ENCODE measurements at places on chromosomes 4 and X.

DNA sequence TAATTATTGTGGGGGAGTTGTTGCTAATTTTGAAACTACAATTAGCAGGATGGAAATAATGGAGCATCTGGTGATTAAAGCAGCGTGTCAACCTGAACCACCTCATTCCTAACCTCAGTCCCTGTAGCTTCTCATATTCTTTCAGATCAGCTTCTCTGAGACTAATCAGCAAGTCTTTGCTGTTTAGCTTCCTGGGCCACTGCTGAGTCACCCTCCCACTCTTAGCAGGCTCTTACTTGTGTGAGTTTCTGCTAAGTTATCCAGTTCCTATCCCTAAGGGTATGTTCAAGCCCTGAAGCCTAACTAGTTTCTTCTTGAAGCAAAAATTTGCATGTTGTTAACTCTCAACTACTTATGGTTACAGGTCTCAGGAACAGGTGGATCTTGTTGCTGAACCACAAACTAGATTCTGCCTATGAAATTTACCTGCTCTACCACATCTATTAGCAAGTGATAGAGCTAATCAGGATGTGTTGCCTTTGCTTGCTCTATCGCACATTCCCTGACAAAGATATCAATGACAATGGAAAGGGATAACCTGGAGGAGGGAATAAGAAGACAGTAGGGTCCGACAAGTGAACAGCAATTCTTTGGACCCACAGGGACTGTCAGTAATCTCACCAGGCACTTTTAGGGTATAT, 134.2 kb downstream of the EIF4E start:
- no peak for DNase-seq

- DNase-seq = no peak
Observed at GRCh38 chr4:47692691-47693090, 145.2 kb downstream of the CORIN start.

- no peak for DNase-seq
Observed at GRCh38 chr4:151415978-151416377, 7.0 kb downstream of the FHIP1A start.

DNA sequence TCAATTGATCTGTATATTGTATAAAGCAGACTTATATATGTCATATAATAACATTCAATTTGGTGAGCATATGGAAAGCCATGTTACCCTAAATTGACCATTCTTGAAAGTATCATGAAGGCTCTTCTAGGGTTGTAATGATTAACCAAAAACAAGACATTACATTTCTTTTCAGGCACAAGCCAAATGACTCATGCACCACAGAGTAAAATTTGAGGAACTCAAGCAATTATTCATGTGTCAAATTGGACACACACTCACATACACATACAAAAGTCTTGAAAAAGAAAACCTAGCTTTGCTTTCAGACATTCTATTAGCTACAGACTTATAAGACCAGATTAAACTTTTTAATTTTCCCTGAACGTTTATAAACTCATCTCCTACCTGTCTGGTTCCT, 146.5 kb upstream of the PCDH18 start:
- no peak for DNase-seq

- peak; percentile 88 for DNase-seq
Observed at GRCh38 chr4:48779998-48780864, at the start of gene FRYL. FRYL (minus strand) TSS chr4:48780279; CDS start chr4:48634410, 145,869 bp downstream.

DNA sequence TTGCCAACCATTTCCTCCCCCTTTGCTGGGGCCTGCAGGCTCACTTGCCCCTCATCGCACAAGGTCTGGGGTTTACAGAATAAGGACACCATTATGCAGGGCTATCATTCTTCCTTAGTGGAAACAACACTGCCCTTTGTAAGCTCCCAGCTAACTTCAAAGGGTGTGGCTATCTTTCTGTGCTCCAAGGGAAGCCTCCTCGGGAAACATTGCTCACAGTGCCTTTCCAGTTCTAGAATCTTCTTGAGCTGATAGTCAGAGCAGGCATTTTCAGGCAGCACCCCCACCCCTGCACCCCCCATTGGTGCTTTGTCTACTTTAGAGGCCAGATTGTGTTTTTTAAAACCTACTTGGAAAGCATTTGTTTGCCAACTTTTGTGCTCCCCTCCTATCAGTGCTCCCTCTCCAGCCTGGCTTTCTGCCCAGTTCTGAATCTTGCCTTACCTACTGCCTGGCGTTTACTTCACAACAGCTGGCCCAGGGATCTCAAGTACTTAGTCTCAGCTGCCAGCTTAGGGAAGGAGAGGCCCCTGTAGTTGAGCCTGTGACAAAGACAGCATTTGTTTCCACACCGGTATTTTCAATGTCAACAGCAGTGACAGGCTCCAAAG, 53.5 kb downstream of the PLAC1 start:
- DNase-seq = no peak

DNA sequence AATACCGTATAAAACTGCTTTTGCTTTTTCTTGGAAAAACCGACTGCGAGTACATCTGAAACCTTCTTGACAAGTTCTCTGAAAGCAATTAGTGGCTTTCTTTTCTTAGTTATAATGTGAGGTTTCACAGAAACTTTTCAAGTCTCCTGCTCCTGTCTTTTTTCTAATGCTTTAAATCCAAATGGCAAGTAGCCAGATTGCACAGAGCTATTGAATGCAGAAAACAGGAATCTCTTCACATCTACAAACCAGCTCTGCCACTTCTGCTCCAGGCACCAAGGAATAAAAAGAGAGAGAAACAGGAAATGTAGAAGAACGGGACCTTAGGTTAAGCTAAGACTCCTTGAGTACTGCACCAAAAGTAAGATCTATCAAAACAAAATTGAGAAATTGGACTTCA, 267.3 kb upstream of the TET2 start:
- no peak for DNase-seq

DNA sequence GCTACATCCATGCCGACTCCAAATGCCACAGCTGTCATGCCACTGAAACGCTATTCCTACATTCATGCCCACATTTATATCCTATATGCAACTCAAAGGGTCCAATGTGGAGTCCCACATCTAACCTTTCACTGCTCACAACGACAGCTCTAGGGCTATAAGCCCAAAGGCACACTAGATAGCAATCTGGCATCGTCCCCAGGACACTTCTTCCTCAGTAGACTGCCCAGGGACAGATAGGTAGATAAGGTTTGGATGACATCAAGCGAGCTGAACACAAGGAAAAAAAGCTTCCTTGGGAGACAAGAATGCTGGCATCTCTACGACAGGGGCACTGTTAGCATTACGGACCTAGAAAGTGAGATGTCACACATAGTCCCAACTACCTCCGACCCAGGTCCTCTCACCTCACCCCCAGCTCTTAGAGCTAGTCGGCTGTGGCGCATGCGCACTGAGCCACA, 685 bp downstream of the RAB9B start:
- peak; percentile 31 for DNase-seq

GRCh38 chr4:99564921-99565320, 1.1 kb upstream of the TRMT10A start:
- no peak for DNase-seq

- no peak for DNase-seq
Observed at GRCh38 chr4:40848940-40849339, 99.2 kb downstream of the NSUN7 start.

- DNase-seq = no peak
Observed at GRCh38 chrX:150363561-150364346, 637 bp downstream of the MAMLD1 start.

- no peak for DNase-seq
Observed at GRCh38 chr4:43425206-43425605, 532.7 kb downstream of the GRXCR1 start.

- no peak for DNase-seq
Observed at GRCh38 chr4:158133551-158133950, 39.3 kb downstream of the GASK1B start.

DNA sequence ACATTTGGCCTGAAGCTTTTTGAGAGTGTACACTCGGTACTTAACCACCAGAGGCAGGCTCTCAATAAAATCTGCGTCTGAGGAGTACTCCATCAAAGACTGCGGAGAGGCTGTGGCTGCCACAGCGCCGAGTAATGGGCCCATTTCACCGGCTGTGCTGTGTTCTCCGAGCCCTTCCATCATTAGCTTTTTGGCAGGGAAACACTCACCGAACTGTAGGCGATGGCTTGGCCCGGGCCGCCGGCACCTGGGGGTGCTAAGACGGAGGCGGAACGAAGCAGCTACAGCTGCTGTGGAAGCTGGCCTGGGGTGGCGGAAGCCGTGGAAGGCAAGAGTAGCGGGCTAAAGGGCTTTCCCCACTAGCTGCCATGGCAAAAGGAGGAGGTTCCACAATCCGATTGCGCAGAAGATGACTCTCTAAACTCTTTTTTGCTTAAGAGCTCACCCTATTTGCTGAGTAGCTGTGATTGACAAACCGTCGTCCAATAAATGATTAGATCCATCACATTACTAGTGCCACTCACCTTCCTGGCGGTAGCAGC, 48.5 kb upstream of the PABPC1L2A start:
- no peak for DNase-seq

- no peak for DNase-seq
Observed at GRCh38 chr4:153096344-153096743, 107.9 kb upstream of the TRIM2 start.

DNA sequence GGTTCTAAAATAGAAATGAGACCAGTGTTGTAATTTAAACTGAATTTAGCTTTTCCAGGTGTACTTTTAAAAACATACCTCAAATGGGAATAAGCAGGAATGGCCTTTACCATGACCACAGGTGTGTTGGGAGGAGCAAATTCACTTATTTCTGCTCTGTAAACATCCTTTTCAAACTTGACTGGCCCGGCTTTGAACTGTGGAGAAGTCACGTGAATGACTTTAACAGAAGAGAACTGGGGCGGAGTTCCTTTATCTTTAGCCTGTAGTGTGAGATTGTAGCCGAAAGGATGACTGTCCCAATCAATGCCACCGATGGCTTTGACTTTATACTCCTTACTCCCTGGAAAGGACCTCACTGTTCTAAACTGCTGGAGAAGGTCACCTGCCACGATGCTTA, 15.1 kb downstream of the FAT1 start:
- DNase-seq = no peak

GRCh38 chr4:2913168-2913567, 50.0 kb downstream of the NOP14 start:
- DNase-seq = no peak

- DNase-seq = no peak
Observed at GRCh38 chr4:48047896-48048295, 31.3 kb downstream of the NIPAL1 start.

DNA sequence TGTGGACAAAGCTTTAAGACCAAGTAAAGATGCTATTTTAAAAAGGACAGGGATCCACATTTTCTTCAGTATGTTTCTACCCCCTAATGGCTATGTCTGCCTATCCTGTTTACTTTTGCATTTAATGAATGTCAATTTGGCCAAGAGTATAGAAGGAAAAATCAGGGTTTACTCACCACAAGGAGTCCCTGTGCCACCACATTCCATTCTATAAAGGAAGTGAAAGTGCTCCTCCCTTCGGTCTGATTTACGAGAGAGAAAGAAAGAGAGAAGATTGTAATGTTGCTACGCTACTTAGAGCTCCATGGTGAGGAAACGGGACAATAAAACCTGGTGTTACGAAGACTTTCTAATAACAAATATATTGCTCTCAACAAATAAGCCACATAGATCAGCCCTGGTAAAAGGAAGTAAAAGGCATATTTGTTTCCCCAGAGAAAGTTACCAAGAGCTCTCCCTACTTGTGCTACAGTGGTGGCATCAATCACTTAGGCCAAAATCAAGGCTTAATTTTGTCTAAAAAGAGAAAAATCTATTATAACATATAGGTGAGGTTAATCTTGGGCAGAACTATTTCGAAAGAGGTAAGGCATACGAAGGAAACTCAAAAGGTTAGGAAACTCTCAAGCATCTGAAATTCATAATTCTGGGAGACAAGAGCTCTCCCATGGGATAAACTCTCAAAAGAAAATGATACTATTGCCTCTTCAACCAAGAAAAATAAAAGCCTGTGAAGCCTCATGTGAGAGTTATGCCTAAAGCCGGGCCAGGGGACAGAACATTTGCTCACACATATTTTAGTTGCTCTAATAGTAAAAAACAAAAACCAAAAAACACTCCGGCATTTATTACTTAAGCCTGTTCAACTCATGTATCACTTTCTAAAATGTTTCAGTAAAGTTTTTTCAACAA, 29.5 kb downstream of the TAPT1 start:
- no peak for DNase-seq

DNA sequence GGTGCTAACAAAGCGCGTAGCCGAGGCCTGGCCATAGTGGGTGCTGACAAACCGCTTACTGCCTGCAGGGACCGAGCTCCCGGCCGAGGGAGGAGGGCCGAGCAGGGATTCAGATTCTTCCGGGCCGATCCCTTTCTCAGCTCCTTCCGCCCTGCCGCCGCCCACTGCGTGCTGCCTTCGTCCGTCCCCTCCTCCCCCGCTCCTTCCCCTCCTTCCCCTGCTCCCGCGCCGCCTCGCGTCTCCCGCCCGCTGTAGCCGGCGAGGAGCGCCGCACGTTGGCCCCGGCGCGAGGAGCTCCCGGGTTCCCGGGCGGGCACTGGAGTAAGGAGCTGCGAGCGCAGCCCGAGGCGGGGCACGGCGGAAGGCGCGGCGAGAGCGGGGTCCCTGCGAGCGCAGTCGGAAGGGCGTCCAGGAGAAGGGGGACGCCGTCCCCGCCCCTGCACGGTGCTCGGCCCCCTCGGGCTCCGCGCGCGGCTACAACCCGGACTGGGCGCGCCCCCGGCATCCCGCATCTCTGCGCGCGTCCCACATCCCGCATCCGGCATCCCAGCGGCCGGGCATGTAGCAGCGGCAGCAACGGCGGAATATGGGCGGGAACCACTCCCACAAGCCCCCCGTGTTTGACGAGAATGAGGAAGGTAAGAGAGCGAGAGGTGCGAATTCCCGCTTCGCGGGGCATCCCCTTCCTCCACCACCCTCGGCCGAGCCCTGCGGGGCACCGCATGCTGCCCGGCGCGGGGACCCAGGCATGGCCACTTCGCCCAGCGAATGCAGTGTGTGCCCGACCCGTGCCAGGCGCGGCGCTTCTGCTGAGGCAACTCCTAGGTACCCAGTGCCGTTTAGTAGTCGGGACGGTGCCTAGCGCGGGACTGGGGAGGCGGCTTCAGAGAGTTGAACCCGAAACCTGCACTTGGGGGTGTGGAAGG, at the start of gene STK32B:
Gene STK32B (plus strand): TSS at position 203 of the 926 bp plus-strand sequence.
- DNase-seq = no peak

DNA sequence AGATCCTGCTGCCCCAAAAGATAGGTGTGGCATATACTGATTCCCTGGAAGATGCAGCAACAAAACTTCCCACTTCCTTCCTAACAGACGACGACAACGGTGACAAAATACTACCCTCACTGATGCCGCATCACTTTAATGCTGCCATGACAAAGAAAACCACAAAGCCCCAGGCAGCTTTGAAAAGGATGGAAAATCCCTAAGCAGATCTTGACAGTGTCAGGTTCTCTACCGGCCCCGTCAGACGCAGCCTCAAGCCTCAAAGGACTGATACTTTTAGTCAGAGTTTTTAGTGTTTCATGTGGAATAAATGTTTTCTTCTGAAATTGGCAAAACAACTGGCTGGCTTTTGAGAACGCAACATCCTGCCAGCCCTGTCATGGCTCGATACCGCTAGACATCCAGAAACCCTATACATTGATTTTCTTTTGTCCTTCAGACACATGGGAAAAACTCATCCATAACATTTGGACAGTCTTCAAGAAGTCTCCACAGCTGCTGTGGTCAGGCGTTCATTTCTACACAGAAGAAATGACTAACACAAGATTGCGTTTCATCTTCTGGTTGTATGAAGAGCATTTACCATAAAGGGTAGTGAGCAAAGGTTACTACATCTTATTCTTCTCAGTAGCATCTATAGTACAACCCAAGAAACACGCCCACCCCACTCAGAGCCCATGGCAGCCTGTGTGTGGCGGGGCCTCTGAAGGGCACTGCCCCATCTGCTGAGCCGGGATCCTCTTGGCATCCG, 60.1 kb downstream of the GATB start:
- DNase-seq = no peak

GRCh38 chrX:17369309-17369708, 5.7 kb upstream of the NHS start:
- DNase-seq = no peak

GRCh38 chr4:184805462-184806228, 20.1 kb downstream of the ACSL1 start:
- no peak for DNase-seq

Measured in stimulated activated CD8-positive, alpha-beta memory T cell treated with anti-CD3 and anti-CD28 coated beads, Interleukin-4, amount 100 ng/mL, for 1 hour (primary cell).